GM12891 (cell line): ENCODE measurements at places on chromosomes 13 and 19.
A peak's percentile ranks its signal among the peaks of the same experiment; 100 is the strongest.

DNA sequence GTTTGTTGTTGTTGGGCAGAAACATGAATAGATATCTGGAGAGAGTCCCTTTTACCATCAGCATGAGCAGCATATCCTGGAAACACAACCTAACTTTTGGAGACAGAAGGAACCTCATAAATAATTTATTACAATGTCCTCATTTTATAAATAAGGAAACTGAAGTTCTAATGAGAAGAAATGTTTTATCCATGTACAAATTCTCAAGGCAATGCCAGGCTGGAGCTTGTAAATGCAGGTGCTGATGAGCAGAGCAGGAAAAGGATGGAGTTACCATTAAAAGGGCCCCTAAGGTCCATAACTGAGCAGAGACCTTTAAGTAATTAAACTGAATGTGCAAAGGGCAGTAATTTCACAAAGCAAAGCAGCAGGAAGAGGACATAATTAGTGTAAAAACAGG, 17.3 kb downstream of the LCP1 start:
- DNase-seq, result no peak

DNA sequence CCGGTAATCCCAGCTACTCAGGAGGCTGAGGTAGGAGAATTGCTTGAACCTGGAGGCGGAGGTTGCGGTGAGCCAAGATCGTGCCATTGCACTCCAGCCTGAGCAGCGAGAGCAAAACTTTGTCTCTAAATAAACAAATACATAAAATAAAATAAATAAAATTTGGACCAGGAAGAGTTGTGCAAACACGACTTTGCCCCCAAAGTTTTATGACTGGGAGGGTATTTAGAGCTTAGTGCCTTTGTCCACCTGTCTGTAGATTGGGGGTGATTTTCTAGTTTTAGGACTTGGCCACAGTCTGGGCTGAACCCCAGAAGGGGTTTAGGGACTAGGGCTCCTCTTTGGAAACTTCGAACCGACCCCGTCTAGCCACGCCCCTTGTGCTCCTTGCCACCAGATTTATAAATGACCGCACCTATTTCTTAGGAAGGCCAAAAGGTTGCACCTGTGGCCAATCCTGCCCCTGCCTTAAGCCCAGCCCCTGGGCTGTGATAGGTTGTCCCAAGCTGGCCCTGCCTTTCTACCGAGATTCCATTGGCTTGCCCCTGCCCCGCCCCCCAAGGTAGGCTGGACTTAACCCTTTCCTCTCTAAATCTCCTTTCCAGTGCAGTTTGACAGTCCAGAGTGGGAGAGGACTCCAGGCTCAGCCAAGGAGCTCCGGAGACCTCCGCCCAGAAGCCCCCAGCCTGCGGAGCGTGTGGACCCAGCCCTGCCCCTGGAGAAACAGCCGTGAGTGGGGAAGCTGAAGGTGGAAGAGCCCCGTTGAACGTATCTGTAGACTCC, 5.3 kb downstream of the SHD start:
- DNase-seq, result no peak

GRCh38 chr19:50803633-50804419, 13.6 kb downstream of the ACP4 start:
- DNase-seq, result no peak

GRCh38 chr19:42251572-42252358, 3.2 kb downstream of the ERF start:
- no peak for DNase-seq

DNA sequence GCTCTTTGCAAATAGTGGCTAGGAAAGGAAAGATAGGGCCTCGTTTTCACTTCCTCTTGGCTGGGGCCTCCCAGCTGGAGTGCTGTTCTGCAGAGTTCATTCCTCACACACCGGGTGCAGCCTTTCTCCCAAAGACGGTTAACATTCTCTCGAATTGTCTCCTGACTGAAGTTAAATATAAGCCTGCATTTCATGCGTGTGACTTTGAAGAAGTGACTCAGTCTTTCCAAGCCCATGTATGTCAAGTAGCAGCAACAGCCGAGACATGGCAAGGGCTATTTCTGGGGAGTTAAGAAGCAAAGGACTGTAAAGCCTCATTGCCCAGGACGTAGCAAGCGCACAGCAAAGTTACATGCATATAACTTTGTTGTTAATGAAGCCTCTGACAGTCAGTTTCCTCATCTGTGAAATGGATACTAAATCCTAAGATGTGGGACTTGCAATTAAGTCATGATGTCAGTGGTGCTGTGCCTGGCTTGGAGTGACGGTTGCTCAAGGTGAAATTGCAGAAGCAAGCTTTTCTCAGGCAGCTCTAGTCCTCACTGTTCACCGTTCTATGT, 502.4 kb downstream of the MYO16 start:
- DNase-seq, result no peak

GRCh38 chr19:15282311-15282705, 50.0 kb downstream of the BRD4 start:
- DNase-seq, result no peak

- DNase-seq, result no peak
Measured at GRCh38 chr19:47671499-47671898, 41.7 kb upstream of the EHD2 start.

GRCh38 chr19:1847348-1847683, 967 bp downstream of the REXO1 start:
- DNase-seq, result no peak

DNA sequence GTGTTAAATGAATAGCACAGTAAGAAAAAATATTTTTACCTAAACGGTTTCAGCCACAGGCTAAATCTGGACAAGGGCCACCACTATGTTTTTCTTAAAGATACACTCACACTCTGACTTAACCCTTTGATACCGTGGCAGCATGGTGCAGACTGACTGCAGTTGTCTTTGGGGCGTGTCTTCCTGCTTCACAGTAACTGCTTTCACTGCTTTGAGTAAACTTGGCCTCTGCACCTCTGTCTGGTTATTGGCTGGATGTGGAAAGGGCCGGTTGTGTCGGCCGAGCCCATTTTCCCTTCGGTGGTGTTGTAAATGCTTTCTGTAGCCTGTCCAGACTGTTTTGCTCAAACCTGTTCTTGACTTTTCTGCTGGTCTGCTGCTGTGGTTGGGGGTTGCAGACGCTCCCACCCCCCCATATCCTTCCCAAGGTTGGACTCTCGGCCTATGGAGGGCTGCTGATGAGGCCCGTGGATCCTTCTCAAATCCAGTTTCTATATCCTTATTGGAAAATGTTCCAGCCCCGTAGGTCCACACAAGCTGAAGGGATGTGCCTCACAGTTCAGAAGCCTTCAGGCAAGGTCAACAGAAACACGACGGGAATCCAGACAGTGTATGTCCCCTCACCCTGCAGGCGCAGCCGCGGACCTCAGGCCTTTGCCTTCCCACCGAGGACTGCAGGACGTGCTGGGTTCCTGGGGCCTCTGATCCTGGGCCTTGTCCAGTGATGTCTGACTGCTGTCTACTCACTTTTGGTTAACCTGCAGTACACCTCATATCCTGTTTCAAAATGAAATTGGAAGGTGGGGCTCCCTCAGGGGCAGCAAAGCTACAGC, 90.2 kb upstream of the RNF113B start:
- DNase-seq, result peak; percentile 32

DNA sequence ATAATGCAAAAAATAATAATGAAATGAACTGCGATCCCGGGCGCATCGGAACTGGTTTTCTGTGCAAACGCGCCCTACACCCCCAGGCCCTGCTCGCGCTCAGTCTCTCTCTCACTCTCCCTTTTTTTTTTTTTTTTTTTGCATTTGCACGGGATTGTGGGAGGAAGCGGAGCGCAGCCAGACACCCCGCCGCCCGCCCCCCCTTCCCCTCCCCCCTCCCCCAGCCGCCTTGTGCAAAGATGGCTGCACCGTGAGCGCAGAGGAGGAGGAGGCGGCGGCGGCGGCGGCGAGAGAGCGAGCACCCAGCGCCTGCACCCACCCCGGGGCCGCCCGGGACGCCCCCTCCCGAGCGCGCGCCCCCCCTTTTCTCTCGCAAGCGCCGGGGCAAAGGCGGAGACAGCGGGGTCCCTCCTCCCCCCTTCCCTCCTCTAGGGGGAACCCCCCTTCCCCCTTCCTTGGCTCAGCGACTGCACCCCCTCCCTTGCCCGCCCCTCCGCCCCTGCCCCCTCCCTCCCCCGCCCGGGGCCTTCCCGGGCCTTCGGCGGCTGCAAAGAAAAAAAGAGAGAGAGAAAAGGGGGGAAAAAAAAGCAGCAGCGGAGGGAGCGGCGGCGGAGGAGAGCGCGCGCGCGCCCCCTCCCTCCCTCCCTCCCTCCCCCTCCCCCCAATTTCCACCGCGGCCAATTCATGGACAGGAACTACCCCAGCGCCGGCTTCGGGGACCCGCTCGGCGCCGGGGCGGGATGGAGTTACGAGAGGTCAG, at the start of gene PRR12:
Gene PRR12, plus strand, starts transcription at position 212 of the 760 bp plus-strand sequence. Its CDS starts 473 bp downstream, at position 685.
- peak; percentile 72 for DNase-seq

GRCh38 chr19:42762789-42763188, 2.7 kb downstream of the PSG8 start:
- no peak for DNase-seq

DNA sequence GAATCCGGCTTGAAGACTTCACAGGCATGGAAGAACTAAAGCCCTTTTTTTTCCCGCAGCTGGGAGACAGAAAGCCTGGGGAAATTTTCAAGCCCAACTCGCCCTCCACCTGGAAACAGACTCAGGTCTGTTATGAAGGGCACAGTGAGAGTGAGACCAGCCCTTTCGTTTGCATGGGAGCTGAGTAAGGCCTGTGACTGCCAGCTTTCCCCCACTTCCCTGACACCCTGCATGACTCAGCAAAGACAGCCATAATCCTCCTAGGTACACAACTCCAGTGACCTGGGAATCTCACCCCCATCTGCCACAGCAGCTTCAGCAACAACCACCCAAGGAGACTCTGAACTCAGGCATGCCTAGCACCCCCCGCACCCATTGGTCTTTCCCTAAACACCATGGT, 87.6 kb upstream of the ZNF91 start:
- DNase-seq, result no peak

DNA sequence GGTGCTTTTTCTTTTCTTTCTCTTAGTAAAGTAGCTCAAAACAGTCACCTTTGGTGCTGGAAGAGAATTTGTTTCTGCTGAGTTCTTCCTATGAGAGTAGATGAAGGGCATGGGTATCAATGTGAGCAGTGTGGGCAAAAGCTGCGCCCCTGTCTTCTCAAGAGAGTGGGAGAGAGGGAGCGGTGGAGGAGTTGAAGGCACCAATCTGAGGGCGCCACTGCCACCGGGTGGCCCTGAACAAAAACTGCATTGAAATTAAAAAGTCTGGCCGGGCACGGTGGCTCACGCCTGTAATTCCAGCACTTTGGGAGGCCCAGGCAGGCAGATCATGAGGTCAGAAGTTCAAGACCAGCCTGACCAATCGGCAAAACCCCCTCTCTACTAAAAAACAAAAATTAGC, 28.7 kb upstream of the EPHX3 start:
- no peak for DNase-seq

DNA sequence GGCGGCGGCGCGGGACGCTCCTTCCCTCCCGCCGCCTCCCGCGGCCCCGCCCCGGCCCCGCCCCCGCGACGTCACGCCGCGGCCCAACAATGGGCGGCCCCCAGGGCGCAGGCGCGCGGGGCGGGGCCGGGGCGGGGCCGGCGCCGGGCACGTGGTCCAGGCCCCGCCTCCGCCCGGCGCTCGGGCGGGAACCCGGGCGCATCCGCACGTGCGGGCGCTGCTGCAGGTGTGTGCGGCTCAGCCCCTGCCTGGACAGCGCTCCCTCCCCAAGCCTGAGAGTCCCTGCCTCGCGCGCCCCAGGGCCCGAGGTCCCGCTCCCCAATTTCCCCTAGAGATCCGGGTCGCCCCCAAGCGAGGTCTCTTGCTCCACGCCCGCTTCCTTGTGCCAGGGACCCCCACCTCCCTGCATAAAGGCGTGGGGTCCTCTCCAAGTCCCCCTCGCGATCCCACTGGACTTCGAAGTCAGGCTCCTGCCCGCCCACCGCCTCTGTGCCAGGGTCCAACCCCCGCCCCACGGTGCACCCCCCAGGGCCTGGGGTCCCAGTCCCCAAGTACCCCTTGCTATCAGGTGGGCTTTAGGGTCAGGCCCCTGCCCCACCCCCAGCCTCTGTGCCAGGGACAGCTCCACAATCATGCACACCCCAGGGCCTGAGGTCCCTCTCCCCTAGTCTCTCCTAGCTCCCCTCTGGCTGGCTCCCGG, at the start of gene MEX3D:
Gene MEX3D, minus strand, starts transcription at position 6 of the 700 bp plus-strand sequence. CDS start 267 bp downstream, outside the sequence.
- DNase-seq, result peak; percentile 99

DNA sequence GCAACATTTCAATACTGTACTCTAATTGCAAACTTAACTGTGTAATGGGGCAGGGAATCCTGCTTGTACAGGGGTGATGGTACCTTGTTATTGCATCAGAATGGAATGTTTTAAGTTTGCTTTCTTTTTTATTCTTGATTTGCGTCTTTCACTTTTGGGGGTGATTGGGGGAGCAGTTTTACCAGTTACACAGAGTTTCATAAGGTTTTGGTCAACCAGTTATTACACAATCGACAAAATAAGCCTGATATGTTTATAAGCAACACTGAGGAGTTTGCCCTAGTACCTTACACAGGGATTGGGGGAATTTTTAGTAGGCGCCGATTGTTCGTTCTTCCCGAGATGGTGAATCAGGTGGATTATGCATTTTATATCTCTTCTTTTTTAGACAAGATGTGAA, 2.7 kb downstream of the KLF5 start:
- no peak for DNase-seq

GRCh38 chr13:71240911-71241310, 626.1 kb downstream of the DACH1 start:
- DNase-seq, result no peak

GRCh38 chr13:81246556-81246955, 905.6 kb upstream of the SPRY2 start:
- no peak for DNase-seq

- peak; percentile 68 for DNase-seq
Measured at GRCh38 chr19:17125728-17126677, 50.4 kb downstream of the MYO9B start.

DNA sequence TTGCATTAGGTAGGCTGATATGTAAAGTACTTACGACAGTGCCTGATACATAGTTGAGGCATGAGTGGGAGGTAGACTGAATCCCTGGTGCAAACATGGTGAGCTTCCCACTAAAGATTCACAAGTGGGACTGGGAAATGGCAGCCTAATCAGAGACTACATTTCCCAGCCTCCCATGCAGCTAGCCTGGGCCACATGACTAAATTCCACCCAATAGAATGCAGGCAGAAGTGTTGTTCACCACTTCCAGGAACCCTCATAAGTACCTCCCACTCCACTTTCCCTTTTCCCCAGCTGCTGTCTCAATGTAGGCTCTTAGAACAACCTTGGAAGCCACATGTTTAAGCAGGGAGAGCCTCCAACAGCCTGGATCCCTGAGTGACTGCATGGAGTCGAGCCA, 104.9 kb downstream of the CACNA1A start:
- DNase-seq, result no peak

- DNase-seq, result no peak
Measured at GRCh38 chr19:34220472-34221063, 33.8 kb upstream of the GARRE1 start.

DNA sequence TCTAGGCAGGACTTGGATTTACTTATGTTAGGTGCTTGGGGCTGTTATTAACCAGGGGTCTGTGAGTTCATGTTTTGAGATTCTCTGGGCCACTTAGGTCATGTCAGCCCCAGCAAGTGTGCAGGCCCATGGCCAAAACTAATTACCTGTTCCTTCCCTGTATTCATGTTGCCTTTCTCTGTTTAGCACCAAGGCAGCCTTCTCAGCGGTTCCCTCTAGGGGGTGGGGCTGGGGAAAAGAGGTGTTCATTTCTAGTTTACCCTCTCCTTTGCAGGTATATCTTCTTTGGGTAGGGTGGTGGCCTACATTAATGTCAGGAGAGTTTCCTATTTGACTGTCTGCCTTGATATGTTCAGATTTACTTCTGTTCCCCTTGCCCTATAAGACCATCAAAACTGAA, 61.7 kb downstream of the PDS5B start:
- no peak for DNase-seq
